ENCODE measurements at places on chromosomes 3 and 15. TPM values are rescaled to one million over a fixed set of nuclear protein-coding genes. Genes with fewer than 3 reads are reported as not detected.

DNA sequence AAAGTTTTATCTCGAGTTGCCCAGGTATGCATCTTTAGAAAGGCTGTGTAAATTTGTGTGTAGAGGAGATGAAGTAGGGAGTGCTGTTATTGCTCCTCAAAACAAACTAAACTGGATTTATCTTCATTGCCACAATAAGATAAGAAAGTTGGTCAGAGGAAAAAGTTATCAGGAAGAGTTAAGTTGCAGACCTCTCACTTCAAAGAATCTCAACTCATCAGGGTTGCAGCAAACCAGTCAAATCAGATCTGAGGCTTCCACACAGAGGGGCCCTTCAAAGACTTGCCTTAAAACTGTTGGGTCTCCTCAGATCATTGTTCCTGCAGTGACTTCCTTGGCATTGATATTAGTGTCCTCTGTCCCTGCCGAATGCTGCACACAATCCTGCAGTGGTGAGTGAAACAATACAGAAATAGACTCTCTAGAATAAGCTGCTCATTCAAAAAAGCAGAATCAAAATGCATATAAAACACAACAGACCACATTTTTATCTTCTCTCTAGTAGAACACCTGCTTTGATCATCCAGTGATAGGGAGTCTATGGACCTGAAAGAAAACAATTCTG lies 191.2 kb upstream of the CBLB start:
- H3K27ac ChIP-seq, result no peak overlapping the region
- no peak overlapping the region for H3K4me3 ChIP-seq
- H3K4me1 ChIP-seq, result no peaks in the 10 kb centered on the region
- no peaks in the 10 kb centered on the region for H3K27me3 ChIP-seq

DNA sequence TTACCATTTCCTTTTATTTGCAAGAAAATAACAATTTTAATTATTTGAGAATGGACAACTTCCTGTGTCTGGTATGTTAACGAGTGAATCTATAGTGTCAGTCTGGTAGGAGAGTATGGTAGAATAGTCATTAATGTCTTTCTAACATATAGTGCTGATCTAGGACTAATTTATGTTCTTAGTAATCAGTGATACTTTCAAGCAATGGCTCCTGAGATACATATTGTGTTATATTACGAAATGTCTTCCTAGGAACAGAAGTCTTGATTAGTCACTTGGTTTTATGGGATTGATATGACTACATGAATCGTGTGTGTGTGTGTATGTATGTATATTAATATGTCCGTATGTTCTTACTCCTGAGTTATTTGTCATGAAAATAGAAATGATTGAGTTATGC lies 66.6 kb upstream of the PAQR5 start:
- H3K4me1 ChIP-seq, result no peaks in the 10 kb centered on the region
- H3K4me3 ChIP-seq, result no peak overlapping the region
- no peaks in the 10 kb centered on the region for H3K27me3 ChIP-seq
- no peak overlapping the region for H3K27ac ChIP-seq
- no peak for DNase-seq
- H3K36me3 ChIP-seq, result peaks cover 3% of the 10 kb centered on the region

GRCh38 chr15:89725064-89725463 lies 26.0 kb downstream of the MESP1 start:
- no peak overlapping the region for H3K27ac ChIP-seq
- no peaks in the 10 kb centered on the region for H3K27me3 ChIP-seq
- no peaks in the 10 kb centered on the region for H3K4me1 ChIP-seq
- H3K36me3 ChIP-seq, result no peaks in the 10 kb centered on the region
- no peak overlapping the region for H3K4me3 ChIP-seq

- H3K4me3 ChIP-seq, result no peak overlapping the region
Measured at GRCh38 chr15:39792025-39792843, 9.6 kb upstream of the FSIP1 start.

DNA sequence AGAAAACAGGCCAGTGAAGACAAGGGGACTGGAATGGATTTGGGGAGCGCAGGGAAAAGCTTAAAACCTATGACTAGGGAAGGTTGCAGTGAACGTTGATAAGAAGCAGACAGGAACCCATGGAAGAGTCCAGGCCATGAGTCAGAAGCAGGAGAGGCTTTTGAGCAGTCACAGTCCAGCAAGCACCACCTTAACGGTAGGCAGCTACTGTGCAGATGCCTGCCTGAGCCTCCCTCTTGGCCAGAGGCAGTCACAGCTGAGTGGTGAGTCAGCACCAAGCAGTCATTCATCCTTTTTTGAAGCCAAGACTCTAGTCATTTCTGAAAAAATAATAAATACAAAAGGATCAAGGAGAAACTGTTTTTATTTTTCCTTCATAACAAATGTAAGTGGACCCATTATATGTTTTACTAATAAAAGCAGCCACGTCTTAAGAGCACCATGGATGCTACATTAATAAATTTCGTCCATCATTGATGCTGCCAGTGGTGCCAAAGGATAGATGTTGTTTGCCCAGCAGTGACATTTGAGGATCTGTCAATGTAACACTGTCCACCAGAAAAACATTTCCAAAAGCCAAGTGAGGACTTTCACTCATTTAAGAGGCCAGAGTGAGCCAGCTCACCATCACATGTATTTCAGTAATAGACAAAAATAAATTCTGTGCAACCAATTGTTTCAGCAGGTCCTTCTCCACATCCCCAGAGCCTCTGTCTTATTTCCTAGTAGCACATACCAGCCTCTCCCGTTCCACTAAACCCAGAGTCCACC lies 42.1 kb upstream of the ACTC1 start:
- H3K27me3 ChIP-seq, result no peaks in the 10 kb centered on the region
- peak overlapping the region; percentile 36 for H3K27ac ChIP-seq
- H3K36me3 ChIP-seq, result no peaks in the 10 kb centered on the region

GRCh38 chr15:97728791-97729190 lies 231.7 kb upstream of the ARRDC4 start:
- DNase-seq, result no peak
- no peak overlapping the region for H3K4me3 ChIP-seq
- no peaks in the 10 kb centered on the region for H3K4me1 ChIP-seq
- no peaks in the 10 kb centered on the region for H3K36me3 ChIP-seq
- H3K27me3 ChIP-seq, result no peaks in the 10 kb centered on the region

GRCh38 chr3:44428910-44429309 lies 48.6 kb downstream of the ZNF445 start:
- no peaks in the 10 kb centered on the region for H3K27me3 ChIP-seq
- H3K4me3 ChIP-seq, result no peak overlapping the region
- DNase-seq, result no peak
- no peak overlapping the region for H3K27ac ChIP-seq
- no peaks in the 10 kb centered on the region for H3K4me1 ChIP-seq
- no peaks in the 10 kb centered on the region for H3K36me3 ChIP-seq

- H3K27ac ChIP-seq, result peak overlapping the region; percentile 72
- no peak for DNase-seq
- H3K4me3 ChIP-seq, result no peak overlapping the region
- H3K4me1 ChIP-seq, result peaks cover 38% of the 10 kb centered on the region
- H3K36me3 ChIP-seq, result peaks cover 58% of the 10 kb centered on the region
Measured at GRCh38 chr3:30658328-30659052, 52.1 kb downstream of the TGFBR2 start.

DNA sequence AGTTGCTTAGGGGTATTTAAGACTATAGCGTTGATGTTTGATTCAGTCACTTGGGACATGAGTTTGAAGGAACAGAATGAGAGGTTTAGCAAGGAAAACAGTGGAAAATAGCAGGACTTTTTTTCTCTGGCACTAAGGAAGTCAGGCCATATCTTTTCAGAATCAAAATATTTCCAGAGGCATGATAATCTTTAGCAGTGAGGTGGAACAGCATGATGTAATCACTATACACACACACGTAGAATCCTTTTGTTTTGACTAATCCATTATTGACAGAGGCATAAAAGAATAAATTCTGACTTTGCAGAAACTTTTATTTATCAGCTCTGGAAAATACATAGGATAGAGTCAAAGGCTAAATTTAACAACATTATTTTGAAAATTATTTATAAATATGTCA lies 174.1 kb downstream of the ZPLD1 start:
- no peak for DNase-seq
- no peak overlapping the region for H3K4me3 ChIP-seq
- H3K27ac ChIP-seq, result no peak overlapping the region
- no peaks in the 10 kb centered on the region for H3K36me3 ChIP-seq

DNA sequence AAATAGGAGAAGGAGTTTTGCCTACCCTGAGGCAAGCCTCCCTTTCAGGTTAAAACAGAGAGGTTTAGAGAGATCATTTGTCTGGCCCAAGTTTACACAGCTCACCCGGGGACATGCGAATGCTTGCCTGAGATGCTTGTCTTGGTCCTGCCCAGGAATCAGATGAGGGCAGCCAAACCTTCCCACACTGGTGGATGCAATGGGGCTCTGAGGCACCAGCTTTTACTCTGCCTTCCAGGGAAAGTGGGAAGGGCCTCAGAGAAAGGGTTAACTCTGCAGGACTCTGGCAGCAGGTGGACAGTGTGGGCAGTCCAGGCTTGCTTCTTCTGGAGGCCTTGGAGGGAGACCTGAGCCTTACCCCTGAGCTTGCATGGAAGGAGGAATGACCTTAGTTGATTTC lies 90.0 kb downstream of the LRRK1 start:
- H3K4me3 ChIP-seq, result no peak overlapping the region
- H3K27ac ChIP-seq, result no peak overlapping the region
- DNase-seq, result no peak
- H3K27me3 ChIP-seq, result no peaks in the 10 kb centered on the region

GRCh38 chr3:179098388-179099077 lies 26.9 kb upstream of the ZMAT3 start:
- DNase-seq, result no peak
- H3K4me1 ChIP-seq, result no peaks in the 10 kb centered on the region
- peak overlapping the region; percentile 6 for H3K4me3 ChIP-seq
- no peak overlapping the region for H3K27ac ChIP-seq

GRCh38 chr3:77456906-77457305 lies 417.0 kb downstream of the ROBO2 start:
- DNase-seq, result no peak
- H3K27me3 ChIP-seq, result no peaks in the 10 kb centered on the region

The IL12A gene
- not detected for total RNA-seq

- no peaks in the 10 kb centered on the region for H3K4me1 ChIP-seq
- H3K27ac ChIP-seq, result no peak overlapping the region
- no peak overlapping the region for H3K4me3 ChIP-seq
- no peaks in the 10 kb centered on the region for H3K27me3 ChIP-seq
- no peaks in the 10 kb centered on the region for H3K36me3 ChIP-seq
Measured at GRCh38 chr3:187570776-187571175, 99.4 kb downstream of the SST start.

- no peak overlapping the region for H3K4me3 ChIP-seq
- no peaks in the 10 kb centered on the region for H3K27me3 ChIP-seq
- H3K4me1 ChIP-seq, result no peaks in the 10 kb centered on the region
- DNase-seq, result no peak
- H3K36me3 ChIP-seq, result no peaks in the 10 kb centered on the region
Measured at GRCh38 chr15:85550283-85550682, 169.9 kb downstream of the AKAP13 start.
